ENCODE measurements at places on chromosomes 5 and 9.

DNA sequence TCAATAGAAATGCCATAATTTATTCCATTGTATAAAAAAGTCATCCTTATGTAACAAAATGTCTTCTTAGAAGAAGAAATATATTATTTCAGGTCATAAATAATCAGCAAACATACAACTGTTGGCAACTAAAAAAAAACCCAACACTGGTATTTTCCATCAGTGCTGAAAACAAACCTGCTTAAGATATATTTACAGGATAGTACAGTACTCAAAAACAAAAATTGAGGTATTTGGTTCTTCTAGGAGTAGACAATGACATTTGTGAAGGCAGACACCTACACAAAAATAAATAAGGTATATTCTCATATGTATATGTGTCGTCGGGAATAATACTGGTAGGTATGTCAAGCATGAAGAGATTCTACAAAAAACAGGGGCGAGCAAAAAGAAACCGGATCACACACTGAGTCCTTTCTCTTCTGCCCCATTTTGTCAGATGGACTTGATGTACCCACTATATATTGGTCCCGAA, 2.9 kb downstream of the DUSP1 start:
- no peak for DNase-seq

DNA sequence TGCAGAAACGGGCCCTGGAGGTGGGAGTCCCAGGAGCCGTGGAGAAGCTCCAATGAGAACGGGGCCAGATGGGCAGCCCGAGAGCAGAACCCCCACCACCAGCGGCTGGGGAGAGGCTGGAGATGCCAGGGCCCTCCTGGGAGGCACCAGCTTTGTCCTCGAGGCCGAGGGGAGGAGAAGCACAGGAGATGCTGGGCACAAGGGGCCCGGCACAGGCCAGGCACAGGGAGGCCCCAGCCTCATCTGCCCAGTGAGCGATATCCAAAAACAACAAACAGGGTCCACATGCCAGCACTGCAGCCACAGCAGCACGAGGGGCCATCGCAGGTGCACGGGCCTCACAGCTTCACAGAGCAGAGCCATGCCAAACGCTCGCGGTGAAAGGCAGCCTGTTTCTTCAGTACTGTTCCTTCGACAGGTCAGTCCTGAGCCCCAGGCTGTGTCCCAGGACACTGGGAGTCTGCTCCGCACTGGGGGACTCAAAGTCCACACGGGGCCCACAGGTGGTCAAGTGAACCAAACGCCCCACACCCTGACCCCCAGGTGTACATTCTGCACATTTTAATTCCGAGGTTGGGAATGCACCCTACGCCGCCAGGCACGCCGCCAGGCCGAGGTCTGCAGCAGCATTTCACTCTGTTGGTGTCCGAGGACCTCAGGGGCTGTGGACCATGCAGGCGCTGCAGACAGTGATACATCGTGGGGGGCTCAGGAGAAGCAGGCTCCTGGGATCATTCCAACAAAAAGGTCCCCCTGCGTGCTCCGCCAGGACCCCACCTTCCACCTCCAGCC, 9.5 kb downstream of the LPCAT1 start:
- no peak for DNase-seq

DNA sequence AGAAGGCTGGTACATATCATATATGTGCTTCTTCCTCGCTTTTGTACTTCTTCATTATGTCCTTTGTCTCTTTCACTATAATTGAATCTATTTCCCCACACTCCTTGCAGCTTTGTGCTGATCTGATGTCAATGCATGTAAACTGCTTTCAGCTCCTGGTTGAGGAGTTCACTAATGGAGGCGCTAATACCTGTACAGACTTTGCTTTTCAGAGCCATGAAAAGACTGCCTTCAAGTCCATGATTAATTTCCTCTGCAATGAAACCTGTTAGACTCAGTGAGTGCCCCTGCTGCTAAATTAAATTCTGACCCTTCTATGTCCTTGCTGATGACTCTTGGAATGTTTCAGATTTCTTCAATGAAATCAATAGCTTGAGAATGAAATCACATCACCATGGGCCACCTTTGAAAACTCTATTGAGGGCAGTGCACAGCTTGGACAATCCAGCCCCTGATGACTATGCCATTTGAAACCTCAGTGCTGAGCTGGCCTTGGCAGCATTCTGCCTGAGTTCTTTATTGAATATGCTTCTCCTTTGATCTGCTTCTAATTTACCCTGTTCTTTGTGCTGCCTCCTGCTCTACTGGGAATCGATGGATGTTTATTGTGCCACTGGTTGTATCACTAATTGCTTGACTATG, 358.2 kb upstream of the DMAC1 start:
- DNase-seq = no peak

DNA sequence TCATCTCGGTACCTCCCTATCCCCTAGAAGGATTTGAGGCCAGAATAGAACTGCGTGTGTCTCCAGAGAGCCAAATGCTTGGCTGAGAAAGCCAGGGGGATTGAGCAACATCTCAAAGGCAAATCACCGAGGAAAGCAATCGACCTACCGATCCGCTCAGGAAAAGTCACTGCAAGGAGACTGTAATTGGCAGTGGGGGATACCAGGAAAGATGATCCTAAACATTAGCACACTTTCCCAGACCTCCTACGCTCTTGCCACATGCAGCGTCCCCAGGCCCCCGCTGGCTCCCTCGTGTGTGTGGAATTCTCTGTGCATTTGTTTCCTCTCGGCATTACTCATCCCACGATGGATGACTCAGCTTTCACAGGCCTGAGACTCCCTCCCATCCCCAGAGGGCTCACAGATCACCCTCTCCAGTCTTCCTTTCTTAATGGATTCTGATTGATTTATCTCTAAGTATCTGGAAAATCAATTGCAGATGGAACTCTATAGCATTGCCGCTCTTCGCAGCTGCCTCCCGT, 82.2 kb upstream of the ICE1 start:
- no peak for DNase-seq

GRCh38 chr5:58868931-58869330, 286.1 kb downstream of the RAB3C start:
- no peak for DNase-seq

DNA sequence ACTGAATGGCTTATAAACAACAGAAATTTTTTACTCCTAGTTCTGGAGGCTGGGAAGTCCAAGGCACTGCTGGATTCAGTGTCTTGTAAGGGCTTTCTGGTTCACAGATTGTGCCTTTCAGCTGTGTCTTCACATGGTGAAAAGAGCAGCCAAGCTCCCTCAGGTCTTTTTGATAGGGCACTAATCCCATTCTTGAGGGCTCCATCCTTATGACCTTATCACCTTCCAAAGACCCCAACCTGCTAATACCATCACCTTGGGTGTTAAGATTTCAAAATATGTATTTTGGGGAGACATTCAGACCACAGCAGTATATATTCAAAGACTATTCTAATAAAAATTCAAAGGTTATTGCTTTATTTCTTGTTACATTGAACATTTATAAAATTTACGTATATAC, 16.5 kb upstream of the POC5 start:
- DNase-seq = no peak

- no peak for DNase-seq
These were observed 1.6 kb downstream of the SKP1 start for GRCh38 chr5:134174841-134175839.

GRCh38 chr5:137263371-137264005, 235.6 kb downstream of the SPOCK1 start:
- no peak for DNase-seq

DNA sequence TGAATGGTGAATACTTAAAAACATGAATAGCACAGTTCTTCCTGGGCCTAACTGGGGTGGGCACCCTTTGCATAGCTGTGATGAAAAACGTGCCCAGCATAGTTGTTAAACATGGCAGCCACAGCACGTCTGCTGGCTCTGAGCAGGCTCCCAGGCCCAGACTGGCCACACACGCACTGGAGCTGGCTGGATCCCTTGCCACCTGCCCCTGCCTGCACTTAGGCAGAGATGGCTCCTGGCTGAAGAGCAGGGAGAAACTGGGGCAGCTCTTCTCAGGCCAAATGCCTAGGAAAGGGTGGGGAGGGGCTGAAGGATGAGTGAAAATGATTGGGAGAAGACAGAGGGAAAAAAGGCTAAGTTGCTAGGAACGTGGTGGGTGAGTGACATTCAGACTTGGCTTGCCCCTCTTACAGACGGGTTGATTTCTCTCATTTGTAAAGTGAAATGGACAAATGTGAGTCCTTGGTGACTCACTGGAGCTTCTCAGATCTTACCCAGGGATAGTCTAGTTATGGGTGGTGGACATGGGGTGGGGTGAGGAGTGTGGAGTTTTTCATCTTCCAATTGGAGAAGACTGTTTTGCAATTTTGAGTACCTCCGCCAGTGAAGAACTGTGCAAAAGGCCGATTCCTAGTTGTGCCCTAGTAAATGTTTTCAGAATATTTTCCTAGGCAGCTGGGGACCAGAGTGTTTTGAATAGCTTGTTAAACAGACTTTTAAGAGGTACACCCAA, 42.4 kb downstream of the TRIO start:
- no peak for DNase-seq

- DNase-seq = no peak
These were observed 86.2 kb downstream of the PTPN3 start for GRCh38 chr9:109411798-109412352.

GRCh38 chr5:157451806-157452205, 8.2 kb upstream of the NIPAL4 start:
- DNase-seq = no peak

DNA sequence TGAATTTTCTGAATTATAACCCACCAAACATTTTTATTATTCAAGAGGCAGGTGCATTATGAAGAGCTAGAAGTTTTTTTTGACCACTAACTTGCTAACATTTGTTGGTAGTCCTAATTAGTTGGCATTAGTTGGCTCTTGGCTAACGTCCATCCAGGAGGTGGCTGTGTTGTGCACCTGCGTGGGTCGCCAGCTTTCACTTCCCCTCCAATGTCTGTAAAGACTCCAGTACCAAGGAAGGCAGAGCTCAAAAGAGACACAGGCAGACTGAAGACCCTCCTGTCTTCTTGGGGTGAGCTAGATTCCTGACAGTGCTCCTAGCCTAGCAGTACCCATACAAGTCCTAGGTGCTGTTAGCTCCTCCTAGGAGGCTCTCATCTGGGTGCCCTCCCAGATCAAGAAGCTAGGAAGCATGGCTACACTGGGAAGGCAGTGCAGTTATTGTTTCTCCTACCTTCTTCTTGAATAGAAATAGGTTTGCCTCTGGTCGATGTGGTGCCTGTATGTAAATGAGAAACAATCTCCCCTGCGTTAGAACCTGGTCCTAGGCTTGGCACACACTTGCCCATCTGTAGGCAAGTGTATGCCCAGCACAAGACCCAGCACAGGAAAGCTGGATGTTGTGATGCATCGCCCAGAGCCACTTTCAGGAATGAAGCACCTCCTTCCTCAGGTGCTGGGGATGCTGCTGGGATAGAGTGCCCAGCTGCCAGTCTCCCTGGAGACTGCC, 190.9 kb downstream of the ICE1 start:
- DNase-seq = no peak

DNA sequence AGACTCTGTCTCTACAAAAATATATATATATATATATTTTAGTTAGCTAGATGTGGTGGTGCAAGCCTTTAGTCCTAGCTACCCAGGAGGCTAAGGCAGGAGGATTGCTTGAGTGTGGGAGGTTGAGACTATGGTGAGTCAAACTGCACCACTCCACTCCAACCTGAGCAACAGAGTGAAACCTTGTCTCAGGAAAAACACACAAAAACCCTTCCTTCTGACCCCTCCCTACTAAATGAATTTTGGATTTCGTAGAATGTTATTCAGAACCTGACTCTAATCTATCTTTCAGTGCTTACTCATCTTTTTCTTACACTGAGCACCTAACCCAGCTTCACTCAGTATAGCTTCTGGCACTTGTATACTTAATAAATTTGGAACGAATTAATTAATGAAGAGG, 35.2 kb upstream of the IL7R start:
- no peak for DNase-seq

GRCh38 chr9:116271991-116272390, 118.4 kb downstream of the PAPPA start:
- DNase-seq = no peak

GRCh38 chr5:132754947-132755346, 7.7 kb downstream of the CCNI2 start:
- DNase-seq = no peak

DNA sequence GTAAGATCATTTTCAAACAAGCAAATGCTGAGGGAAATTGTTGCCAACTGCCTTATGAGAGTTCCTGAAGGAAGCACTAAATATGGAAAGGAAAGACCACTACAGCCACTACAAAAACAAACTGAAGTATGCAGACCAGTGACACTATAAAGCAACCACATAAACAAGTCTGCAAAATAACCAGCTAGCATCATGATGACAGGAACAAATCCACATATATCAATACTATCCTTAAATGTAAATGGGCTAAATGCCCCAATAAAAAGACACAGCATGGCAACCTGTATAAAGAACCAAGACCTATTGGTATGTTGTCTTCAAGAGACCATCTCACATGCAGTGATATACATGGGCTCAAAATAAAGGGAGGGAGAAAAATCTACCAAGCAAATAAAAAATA, 113.2 kb downstream of the DTWD2 start:
- no peak for DNase-seq

DNA sequence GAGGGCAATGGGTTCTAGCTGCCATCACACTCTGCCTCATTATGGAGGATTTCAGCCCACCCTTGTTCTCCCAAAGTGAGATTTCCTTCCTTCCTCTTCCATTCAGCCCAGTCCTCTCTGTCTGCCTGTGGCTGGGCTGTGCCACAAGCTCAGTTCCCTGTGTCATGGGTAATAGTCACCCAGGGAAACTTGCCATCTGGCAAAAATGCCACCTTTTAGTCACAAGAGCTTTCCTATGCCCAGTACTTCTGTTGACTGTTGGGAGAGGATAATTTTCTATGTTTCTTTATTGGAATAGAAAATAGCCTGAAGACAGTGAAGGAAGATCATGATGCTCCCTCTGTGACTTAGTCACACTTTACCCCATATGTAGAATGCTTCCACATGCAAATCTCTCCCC, 71.4 kb downstream of the TLR4 start:
- no peak for DNase-seq

DNA sequence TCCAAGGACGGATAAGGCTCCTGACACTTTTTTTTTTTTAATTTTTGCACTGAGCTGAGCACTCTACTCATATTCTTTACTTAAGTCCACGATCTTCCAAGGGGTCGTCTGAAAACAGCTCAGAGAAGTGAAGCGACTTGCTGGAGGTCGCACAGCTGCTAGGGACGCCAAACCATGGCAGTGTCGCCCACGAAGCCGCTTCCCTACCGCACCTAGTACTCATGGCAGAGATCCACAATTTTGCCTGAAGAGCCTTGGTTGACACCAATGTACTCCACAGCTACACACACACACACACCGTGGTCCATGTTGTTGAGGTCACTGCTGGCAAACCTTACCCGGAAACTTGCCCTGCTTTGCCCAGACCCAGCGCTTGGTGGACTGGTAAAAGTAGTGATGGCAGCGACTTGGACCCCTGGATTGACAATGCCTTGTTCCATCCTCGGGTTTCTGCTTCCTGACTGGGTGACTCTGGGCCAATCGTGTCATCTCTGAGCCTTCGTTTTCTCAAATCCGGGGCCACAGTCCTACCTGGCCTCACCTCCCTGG, 521 bp upstream of the SLIT3 start:
- DNase-seq = no peak

- no peak for DNase-seq
These were observed 12.5 kb upstream of the NOTCH1 start for GRCh38 chr9:136558373-136558772.

- DNase-seq = no peak
These were observed 130.4 kb upstream of the POC5 start for GRCh38 chr5:75847561-75848021.
